ENCODE measurements at places on chromosomes 16 and 17. TPM values are rescaled to one million over a fixed set of nuclear protein-coding genes. Genes with fewer than 3 reads are reported as not detected.

The RNF43 gene
- total RNA-seq, result 1.1 TPM

DNA sequence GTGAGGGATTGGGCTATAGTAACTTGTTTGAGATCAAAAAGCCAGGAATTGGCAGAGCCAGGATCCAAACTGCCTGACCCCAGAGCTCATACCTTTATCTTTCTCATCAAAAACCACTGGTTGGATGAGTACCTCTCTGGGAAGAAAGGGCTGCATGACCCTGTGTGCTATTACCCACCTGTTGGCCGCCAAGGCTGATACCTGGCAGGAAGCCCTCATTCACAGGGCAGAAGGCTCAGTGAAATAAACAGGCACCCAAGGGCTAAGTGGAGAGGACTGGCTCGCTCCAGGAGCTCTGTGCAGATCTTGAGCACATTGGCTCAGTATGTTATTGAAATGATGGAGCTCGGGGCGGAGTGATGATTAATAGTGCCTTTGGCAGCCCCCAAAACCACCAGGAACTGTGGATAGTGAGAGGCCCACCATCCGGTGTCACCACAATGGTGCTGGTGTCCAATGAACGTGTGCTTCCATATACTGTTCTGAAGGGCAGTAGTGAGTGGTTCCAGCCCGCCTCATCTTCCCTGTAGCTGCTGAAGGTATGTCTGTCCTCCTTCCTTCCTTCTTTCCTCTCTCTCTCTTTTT, 197.6 kb downstream of the MSI2 start:
- DNase-seq, result no peak

GRCh38 chr17:69056179-69056823, 4.4 kb downstream of the ABCA9 start:
- no peak for DNase-seq

GRCh38 chr17:6386041-6386630, 48.8 kb downstream of the AIPL1 start:
- DNase-seq, result peak; percentile 5
